ENCODE measurements at places on chromosomes 7 and 10. TPM values are rescaled to one million over a fixed set of nuclear protein-coding genes. Genes with fewer than 3 reads are reported as not detected.
A peak's percentile ranks its signal among the peaks of the same experiment; 100 is the strongest.

DPP6 gene
- not detected for total RNA-seq

TCAF2 gene
- 1.4 TPM for total RNA-seq

CFAP70 gene
- total RNA-seq: 1.3 TPM

RAB18 gene
- 164 TPM for total RNA-seq

ANKRD61 gene
- not detected for total RNA-seq

TFEC gene
- total RNA-seq: 0.17 TPM

MGAM2 gene
- total RNA-seq: not detected

DNA sequence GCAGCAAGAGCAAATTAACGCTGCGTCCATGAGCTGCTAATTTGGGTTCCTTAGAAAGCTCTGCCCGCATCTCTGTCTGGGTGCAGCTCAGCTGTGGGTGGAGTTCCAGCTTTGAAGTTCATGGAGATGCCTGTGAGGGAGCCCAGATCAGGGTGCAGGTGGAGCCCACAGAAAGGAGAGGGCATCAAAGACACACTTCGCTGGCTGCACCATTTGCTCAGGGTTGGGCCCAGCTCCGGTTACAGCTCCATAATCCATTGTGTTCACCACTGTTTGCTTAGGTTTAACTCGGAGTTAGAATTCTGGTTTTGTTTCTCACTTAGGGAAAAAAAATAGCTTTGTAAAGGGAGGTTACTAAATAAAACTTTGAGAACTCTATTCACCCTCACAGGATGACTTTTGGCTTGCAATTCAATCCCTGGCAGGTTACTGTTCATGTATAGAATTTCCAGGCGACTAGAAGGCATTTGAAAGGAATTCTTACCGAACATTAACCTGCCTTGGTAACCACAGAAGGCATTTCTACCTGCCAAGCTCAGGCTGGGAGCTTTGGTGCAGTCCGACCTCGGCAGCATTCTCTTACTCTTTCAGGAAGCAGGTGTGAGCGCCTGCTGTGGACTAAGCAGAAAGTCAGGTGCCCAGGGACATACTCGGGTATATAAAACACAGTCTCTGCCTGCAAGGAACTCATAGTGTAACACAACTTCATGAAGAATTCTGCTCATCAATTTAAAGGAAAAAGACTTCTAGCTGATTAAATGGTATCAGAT, 179.5 kb upstream of the RNF32 start:
- no peak for DNase-seq

DNA sequence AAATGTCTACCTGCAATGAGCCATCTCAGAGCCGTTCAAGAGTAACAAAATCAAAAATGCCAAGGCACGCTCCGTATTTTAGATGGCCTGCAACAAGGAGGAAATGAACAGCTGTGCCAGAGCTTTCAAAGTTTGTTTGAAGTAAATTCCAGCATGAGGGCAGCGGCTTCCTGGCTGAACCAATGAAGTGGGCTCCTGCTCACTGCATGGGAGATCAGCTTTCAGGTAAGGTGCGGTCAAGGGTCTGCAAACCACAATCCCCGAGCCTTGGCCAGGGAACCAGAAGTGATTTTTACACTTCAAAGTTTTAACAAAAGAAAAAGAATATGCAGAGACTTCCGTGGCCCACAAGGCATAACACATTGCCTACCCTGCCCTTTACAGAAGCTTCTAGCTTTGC, 120.6 kb downstream of the DIP2C start:
- no peak for DNase-seq

GRCh38 chr10:31697271-31698180, 231.1 kb downstream of the ARHGAP12 start:
- no peak for DNase-seq

GRCh38 chr7:149296368-149296767, 34.4 kb downstream of the ZNF783 start:
- DNase-seq: no peak

- no peak for DNase-seq
These were observed 46.6 kb downstream of the SH3PXD2A start for GRCh38 chr10:103808780-103809179.

GRCh38 chr7:22111661-22112060, 166.0 kb upstream of the CDCA7L start:
- no peak for DNase-seq

GRCh38 chr10:100303724-100304319, 17.3 kb upstream of the BLOC1S2 start:
- DNase-seq: peak; percentile 15

Data from mammary epithelial cell (primary cell).